Fibroblast of the aortic adventitia (primary cell): ENCODE measurements at places on chromosomes 3 and 15. TPM values are rescaled to one million over a fixed set of nuclear protein-coding genes. Genes with fewer than 3 reads are reported as not detected.

- no peak for DNase-seq
Measured at GRCh38 chr3:171832989-171833388, 10.2 kb upstream of the TMEM212 start.

GRCh38 chr3:39136533-39137434, 16.6 kb downstream of the CSRNP1 start:
- DNase-seq: no peak

DNA sequence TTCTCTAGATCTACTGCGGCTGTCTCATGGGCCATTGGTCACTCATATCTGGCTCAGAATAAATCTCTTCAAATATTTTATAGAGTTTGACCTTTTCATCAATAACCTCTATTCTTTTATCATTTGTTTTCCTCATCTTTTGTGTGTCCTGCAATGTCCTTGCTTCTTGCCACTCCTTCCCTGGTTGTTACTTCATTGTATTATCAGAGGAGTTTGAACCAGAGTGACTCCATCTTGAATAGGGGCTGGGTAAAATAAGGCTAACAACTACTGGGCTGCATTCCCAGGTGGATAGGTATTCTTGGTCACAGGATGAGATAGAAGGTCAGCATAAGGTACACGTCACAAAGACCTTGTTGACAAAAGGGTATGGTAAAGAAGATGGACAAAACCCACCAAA, 9.9 kb upstream of the LPCAT4 start:
- no peak for DNase-seq

GRCh38 chr15:68470049-68470742, 38.2 kb upstream of the ITGA11 start:
- no peak for DNase-seq

DNA sequence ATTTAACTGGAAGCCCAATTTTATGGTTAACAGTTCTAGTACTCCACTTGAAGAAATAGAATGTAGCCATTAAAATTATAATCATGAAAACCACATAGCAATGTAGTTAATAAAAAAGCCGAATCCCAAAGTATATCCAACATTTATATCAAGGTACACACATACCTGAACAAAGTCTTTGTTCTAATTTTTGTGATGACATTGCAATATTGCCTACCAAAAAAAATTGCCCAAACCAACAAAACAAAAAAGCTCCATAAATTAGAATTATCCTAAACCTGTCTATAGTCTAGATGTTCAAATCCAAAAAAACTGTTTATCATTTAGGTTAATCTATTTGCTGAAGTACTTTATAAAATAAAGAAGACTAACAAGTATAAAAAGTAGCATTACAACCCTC, 70.8 kb downstream of the CSNK1G1 start:
- no peak for DNase-seq

DNA sequence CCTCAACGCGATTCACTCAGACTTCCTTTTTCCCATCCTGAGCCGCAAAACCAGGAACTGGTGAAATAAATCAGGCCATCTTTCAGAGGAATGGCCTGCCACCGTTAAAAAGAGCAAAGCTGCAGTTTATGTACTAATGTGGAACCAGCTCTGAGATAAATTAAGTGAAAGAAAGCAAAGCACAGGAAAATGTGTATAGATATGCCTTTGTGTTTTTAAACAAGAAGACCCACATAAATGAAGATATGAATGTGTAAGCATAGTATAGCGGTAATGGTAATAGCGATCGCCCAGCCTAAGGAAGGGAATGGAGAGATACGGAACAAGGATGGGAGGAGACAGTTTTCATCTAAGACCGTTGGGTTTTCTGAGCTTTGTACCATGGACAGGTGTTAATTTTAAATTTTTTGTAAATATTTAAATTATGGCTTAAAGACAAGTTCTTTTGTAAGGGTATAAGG, 30.8 kb upstream of the RPN1 start:
- DNase-seq: no peak

GRCh38 chr15:64459066-64459781, 1.2 kb upstream of the ZNF609 start:
- no peak for DNase-seq

GRCh38 chr3:47867451-47868044, 64.6 kb downstream of the DHX30 start:
- DNase-seq: no peak

GRCh38 chr15:43939070-43939469, 112.3 kb downstream of the WDR76 start:
- DNase-seq: peak; percentile 42

DNA sequence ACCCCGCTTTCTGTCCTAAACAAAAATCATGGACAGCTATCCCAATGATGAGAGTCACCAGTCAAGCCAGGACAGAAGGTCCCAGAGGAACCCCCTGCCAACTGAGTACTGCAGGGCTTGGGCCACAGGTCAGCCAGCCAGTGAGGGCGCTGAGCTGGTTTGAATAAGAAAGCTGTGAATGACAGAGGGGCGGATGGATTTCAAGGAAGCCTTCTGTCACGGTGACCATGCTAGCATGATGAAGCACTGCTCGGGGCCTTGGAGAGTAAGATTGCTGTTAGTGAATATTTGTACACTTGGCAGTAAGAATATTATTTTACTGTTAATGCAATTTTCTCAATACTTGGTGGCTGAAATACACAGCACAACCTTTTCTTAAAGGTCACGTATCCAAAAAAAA, 734.0 kb upstream of the NR2F2 start:
- no peak for DNase-seq

DNA sequence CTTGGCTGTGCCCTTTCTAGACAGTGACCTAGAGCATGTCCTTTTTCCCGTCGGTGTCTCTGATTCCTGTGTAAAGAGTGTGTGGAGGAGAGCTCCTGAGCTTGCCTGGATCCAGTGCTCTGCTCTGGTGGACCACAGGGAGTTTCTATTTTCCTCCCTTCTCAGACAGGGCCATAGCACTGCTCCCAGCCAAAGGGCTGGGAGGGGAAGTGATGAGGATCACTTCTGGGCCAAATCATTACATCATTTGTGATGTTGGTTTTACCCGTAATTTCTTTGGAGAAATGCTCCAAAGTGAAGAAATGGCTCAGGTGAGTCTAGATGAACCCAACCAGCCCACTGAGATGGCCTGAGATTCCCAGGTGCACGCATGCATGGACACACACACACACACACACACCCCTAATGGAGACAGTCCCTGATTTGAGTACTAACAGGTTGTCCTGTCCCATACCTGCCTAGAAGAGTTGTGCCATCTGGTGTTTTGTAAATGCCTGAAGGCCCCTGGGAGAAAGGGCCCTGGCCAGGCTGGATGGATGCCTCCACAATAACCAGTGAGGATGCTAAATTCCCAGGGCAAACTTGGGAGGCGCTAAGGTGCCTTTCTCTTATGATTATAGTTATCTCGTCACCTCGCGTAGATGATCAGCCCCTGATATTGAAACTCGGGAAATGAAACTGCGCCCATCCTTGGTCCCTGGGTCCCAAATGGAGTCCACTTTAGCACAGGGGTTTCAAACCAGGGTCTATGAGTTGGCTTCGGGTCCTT, 86.9 kb downstream of the ASB7 start:
- no peak for DNase-seq

DNA sequence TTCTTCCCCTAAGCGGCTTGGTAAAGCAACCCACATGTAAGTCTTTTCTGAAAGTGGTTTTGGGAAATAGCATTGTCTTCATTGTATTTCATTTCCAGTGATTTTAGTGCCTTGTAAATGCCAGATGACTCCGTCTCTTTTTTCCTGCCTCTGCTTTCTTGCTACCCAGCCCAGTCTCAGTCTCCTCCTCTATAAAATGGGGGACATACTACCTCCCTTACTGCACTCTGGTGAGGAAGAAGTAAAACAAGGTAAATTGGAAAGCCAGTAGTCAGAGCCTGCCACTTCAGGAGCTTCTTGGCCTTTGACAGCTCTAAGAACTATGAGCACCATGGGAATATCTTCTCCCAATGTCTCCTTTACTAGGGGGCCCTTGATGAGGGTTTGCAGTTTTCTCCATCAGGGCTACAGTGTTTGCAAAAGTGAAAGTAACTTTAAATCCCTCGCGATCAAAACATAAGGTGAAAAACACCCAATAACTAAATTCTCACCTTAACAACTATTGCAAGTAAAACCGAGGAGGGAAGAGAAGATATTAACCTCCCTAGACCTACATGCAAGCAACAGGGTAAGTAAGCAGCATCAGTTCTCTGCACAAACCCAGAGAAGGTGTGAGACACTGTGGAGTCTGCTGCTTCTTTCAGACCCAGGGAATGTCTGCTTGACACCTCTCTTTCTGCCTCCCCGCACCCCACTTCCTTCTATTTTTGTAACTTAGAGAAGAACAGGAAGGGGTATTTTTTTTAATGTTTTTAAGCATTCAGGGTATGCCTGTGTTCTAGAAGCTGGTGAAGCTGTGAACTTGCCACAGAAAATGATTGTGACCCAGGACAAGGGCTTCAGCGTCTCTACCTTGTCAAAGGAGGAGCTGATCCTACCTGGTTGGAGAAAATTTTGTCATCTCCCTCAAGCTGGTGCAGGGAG, 159.1 kb upstream of the EOMES start:
- no peak for DNase-seq

DNA sequence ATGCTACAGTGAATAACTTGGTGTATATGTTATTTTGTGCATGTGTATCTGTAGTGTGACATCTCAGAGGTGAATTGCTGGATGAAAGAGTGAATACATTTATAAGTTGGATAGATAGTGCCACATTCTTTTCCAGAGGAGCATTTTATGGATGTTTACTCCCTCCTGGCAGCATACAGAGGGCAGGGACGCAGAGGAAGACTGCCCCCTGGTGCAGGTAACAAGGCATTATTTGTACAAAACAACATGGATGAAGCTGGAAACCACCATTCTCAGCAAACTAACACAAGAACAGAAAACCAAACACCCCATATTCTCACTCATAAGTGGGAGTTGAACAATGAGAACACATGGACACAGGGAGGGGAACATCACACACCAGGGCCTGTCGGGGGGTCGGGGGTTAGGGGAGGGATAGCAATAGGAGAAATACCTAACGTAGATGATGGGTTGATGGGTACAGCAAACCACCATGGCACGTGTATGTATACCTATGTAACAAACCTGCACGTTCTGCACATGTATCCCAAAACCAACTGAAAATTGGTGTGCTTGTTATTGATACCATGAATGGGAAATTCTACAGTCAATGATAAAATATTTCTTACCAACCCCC, 57.9 kb upstream of the CTXND1 start:
- peak; percentile 42 for DNase-seq

GRCh38 chr15:62603742-62604141, 438.7 kb upstream of the C2CD4B start:
- DNase-seq: peak; percentile 88

DNA sequence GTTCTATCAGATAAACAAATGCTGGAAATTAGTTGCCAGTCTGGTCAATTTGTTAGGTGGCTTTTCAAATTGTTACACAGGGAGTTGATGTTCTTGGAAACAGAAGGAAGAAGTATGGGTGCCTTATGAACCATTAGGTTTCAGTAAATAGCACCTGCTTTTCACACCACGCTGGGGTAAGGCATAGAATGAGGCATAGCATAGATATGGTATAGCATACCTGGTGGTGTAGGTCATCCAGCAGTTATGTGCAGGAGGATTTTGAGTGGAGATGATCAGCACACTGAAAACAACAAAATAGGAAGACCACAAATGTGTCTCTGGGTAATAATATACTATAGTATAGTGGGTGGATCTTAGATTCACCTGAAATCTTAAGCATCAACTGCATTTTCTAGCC, 121.4 kb downstream of the GMPS start:
- DNase-seq: no peak

DNA sequence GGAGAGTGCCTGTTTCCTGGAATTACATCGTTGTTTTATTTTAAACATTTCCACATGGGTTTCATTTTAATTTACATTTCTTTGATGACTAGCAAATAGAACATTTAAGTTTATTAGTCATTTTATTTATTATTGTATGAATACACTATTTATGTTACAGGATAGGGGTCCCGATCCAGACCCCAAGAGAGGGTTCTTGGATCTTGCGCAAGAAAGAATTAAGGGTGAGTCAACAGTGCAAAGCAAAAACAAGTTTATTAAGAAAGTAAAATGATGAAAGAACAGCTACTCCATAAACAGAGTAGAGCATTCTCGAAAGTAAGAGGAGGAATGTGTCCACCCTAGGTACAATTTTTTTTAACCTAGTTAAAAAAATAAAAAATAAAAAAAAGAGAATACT, 539.5 kb downstream of the NAALADL2 start:
- DNase-seq: no peak

DNA sequence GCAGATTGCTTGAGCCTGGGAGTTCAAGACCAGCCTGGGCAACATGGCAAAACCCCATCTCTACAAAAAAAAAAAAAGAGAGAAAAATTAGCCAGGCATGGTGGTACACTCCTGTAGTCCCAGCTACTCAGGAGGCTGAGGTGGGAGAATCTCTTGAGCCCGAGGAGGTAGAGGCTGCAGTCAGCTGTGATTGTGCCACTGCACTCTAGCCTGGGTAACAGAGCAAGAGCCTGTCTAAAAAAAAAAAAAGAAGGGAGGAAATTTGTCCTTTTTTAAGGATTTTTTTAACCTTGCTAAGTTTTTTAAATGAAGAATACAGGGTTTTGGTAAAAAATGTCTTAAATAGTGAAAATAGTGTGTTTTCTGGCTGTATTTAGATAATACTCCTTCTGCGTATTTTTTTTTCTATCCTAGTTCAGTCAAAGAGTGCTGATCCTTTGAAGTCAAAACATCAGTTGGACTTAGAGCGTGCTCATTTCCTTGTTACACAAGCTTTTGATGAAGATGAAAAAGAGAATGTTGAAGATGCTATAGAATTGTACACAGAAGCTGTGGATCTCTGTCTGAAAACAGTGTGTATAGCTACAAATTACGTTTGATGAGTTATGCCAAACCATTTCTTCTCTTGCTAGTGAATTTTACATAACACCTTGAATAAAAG, 11.1 kb downstream of the CAPN7 start:
- no peak for DNase-seq

GRCh38 chr3:141392897-141393734, 24.8 kb downstream of the ZBTB38 start:
- peak; percentile 68 for DNase-seq

GRCh38 chr15:101531170-101531569, 41.7 kb upstream of the PCSK6 start:
- DNase-seq: no peak

Gene GUCA1C
- not detected in 2 replicates for total RNA-seq

Gene CDV3
- total RNA-seq: 102 and 127 TPM in 2 replicates

Gene SLC24A1
- total RNA-seq: 7.9 and 13.2 TPM in 2 replicates

Gene LHFPL4
- not detected in 2 replicates for total RNA-seq

Gene TRPM1
- total RNA-seq: not detected in 2 replicates

Gene BNC1
- 0.27 and 3.8 TPM in 2 replicates for total RNA-seq

Gene ADAMTS7
- 7.5 and 11.2 TPM in 2 replicates for total RNA-seq

Gene GOLGA6B
- not detected in 2 replicates for total RNA-seq

Gene SPTBN5
- 0.18 and 0.57 TPM in 2 replicates for total RNA-seq

Gene SQOR
- total RNA-seq: 79.5 and 101 TPM in 2 replicates

Gene NDN
- total RNA-seq: 28.4 and 89.0 TPM in 2 replicates

Gene LRRC49
- total RNA-seq: 12.0 and 25.2 TPM in 2 replicates

Gene TM4SF1
- 213 and 299 TPM in 2 replicates for total RNA-seq

Gene SCG5
- 11.7 and 16.7 TPM in 2 replicates for total RNA-seq

Gene CCPG1
- 160 and 249 TPM in 2 replicates for total RNA-seq

Gene TMEM207
- not detected in 2 replicates for total RNA-seq

Gene SLC28A2
- not detected in 2 replicates for total RNA-seq

Gene LOXL1
- 53.4 and 176 TPM in 2 replicates for total RNA-seq

Gene KBTBD13
- total RNA-seq: not detected in 2 replicates

Gene TMEM87A
- total RNA-seq: 71.5 and 79.8 TPM in 2 replicates
